Stimulated activated CD4-positive, alpha-beta T cell treated with anti-CD3 and anti-CD28 coated beads, Interleukin-12 subunit alpha, Interleukin-12 subunit beta, amount 100 ng/mL, for 48 hours (primary cell): ENCODE measurements at places on chromosomes 1 and 21.

DNA sequence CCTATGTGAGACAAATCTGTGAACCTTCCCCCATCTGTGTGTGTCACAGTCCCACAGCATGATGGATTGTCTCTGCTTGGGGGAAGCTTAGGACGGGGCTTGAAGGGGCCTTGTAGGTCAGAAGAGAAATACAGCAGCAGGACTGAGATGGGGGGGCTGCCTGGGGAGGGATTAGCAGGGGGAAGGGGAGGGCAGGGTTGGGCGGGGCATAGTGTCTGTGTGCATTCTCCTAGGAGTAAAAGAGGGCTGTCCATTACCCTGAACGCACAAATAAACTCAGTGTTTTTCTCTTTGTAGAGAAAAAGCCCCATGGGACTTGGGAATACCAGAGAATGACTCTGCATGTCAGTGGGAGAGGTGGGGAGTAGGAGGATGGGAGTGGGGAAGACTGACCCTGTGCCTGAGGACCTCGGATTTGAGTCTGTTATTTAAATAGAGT, 16.4 kb downstream of the RNF220 start:
- no peak for DNase-seq

DNA sequence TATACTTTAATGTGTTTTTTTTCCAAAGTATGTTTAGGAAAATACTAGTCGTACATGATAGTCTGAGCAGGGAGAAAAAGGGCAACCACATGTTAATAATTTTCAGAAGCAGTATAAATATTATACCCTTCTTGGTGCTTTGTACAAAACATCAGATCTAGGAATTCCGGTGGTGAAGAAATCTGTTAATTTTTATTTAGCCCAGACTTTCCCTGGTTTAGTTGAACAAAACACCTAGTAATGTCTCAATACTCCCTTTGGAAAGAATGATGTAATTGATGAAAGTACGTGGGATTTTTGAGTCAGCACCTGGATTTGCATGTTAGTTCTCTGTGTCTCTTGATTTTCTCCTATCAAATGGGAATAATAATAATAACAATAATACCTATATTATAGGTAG, 38.4 kb upstream of the KCNK2 start:
- DNase-seq, result no peak

DNA sequence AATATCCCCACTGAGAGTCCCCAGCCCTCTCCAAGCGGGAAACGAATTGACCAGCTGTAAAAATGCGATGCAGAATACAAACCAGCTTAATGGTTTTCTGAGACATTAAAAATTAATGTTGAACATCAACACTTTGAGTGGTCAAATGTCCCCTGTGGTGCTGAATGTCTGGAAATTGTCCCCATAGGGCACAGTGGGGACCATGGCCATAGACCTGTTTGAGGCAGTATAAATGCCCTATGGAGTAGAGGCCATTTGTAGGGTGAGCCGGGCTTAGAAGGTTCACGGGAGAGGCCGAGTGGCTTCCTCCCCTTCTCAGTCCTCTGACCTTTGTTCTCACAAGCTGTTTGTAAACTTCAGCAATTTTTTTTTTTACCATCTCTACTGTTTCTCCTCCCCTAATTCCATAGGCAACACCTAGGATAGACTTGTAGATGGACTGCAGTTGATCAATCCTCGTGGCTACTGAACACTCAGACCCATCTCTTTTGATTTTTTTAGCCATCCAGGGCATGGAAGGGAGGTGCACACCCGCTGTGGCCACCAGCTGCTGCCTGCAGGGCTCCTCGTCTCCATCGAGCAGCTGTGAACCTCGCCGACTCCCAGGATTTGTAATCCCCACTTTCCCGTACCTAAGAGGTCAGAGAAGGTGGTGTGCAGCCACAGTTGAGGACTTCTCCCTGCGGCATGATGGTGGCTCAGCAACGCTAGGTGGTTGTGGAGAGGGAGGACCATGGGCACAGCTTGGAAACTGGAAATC, 41.0 kb downstream of the KAZN start:
- no peak for DNase-seq

GRCh38 chr1:49906365-49906764, 117.4 kb downstream of the AGBL4 start:
- no peak for DNase-seq

DNA sequence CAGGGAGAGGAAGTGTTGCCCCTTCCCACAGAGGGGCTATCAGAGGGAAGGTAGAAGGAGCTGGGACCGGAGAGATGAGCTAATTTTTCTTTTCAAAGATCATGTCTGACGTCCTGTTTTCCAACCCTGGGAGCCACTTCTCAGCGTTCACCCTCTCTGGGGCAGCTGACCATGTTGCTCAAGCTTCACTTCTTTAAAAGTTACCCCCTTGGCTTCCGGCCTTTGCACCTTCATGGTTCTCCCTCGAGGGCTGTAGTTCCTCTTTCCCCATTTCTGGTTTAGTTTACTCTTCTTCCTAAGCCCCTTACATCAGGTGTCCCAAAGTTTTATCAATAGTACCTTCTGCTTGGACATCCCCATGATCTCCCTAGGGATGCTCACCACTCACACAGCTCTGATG, 23.8 kb upstream of the CSF1 start:
- no peak for DNase-seq

GRCh38 chr1:179925302-179925701, 29.3 kb upstream of the CEP350 start:
- no peak for DNase-seq

DNA sequence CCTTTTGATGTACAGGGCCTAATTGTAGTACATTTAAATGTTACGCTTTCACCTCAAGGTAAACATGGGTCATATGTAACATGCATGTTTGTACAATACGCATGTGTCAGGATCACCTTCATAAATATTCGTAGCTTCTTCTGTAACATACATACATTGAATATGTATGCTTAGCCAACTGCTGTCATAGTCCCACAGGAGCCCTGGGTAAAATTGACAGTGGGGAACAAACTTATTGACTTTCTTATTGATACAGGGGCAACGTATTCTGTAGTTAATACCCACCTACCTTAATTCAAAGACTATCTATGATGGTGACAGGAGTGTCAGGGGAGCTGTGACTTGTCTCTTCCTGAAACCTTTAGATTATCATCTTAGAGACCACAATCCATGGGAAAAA, 3.7 kb upstream of the REN start:
- DNase-seq, result no peak

- no peak for DNase-seq
Observed at GRCh38 chr21:41147096-41147978, 20.6 kb upstream of the BACE2 start.

GRCh38 chr1:234398849-234399381, 25.7 kb downstream of the COA6 start:
- no peak for DNase-seq

GRCh38 chr1:180842491-180843275, 70.0 kb upstream of the KIAA1614 start:
- DNase-seq, result no peak

DNA sequence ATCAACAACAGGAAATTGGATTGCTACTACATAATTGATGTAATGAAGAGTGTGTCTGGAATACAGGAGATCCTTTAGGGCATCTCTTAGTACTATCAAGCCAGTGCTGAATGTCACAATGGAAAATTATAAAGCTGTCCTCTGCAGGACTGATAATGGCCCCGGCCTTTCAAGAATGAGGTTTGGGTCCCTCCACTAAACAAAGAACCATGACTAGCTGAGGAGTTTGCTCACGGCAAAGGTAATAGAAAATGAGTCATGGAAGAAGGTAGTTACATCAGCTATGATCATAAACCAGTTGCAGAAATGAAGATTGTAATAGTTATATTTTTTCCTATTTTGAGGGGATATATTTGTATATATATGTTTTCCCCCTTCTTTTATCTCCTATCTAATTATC, 145.8 kb downstream of the KCNJ6 start:
- DNase-seq, result no peak

DNA sequence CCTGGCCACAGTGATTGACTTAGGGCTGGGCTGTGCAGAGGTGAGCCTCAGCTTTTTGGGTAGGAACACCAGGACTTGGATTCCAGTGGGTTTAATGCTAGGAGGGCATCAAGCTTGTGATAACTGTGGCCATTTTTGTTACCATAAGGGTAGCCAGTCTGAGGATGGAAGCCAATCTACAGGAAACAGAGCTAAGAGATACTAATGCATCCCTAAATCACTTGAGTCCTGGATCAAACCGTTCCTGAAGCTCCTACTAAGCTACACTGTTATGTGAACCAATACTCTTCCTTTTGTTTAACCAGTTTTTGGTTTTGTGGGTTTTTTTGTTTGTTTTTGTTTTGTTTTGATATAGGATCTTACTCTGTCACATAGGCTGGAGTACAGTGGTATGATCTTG, 12.2 kb downstream of the KIAA2013 start:
- no peak for DNase-seq

GRCh38 chr1:25477448-25478034, 46.8 kb downstream of the MACO1 start:
- no peak for DNase-seq
